Mononuclear cell (primary cell): ENCODE measurements at places on chromosomes 5 and 9. TPM values are rescaled to one million over a fixed set of nuclear protein-coding genes. Genes with fewer than 3 reads are reported as not detected.

SURF4 gene
- total RNA-seq, result 82.2 TPM

CD74 gene
- total RNA-seq, result 2,135 TPM

OTULINL gene
- 45.9 TPM for total RNA-seq

SYK gene
- 38.9 TPM for total RNA-seq

SLC22A5 gene
- total RNA-seq, result 2.2 TPM

C1QTNF2 gene
- 0.10 TPM for total RNA-seq

EGFLAM gene
- not detected for total RNA-seq

SLC22A4 gene
- total RNA-seq, result 2.2 TPM

PBX3 gene
- total RNA-seq, result 38.1 TPM

NEK6 gene
- total RNA-seq, result 11.2 TPM

FBXL7 gene
- not detected for total RNA-seq

PAEP gene
- total RNA-seq, result not detected

FGF1 gene
- not detected for total RNA-seq

PCDHGB1 gene
- not detected for total RNA-seq

BTNL8 gene
- total RNA-seq, result not detected

OR1J2 gene
- not detected for total RNA-seq

IFNA21 gene
- not detected for total RNA-seq

CCDC112 gene
- 4.9 TPM for total RNA-seq

CATSPER3 gene
- 0.10 TPM for total RNA-seq

SLC34A1 gene
- 0.21 TPM for total RNA-seq

FBXO10 gene
- 2.3 TPM for total RNA-seq

BTNL9 gene
- 0.21 TPM for total RNA-seq

PDE6A gene
- not detected for total RNA-seq

GHR gene
- not detected for total RNA-seq

GFPT2 gene
- total RNA-seq, result 1.7 TPM

TMEM174 gene
- total RNA-seq, result not detected

GABRG2 gene
- total RNA-seq, result under 0.01 TPM

PCA3 gene
- total RNA-seq, result under 0.01 TPM

SSBP2 gene
- total RNA-seq, result 35.9 TPM

TAF11L10 gene
- not detected for total RNA-seq

NHP2 gene
- 47.5 TPM for total RNA-seq
